ENCODE measurements at places on chromosomes 1 and 21. TPM values are rescaled to one million over a fixed set of nuclear protein-coding genes. Genes with fewer than 3 reads are reported as not detected.

KCNK2 gene
- total RNA-seq, result 0.50 TPM

CNIH4 gene
- total RNA-seq, result 56.5 TPM

GSTM3 gene
- 12.9 TPM for total RNA-seq

SPRR2E gene
- not detected for total RNA-seq

- DNase-seq, result no peak
- no peak overlapping the region for H3K4me3 ChIP-seq
- no peaks in the 10 kb centered on the region for H3K27me3 ChIP-seq
Measured at GRCh38 chr1:117208580-117208979, 2.1 kb downstream of the VTCN1 start.

GRCh38 chr1:227356620-227357146 is 38.4 kb upstream of the CDC42BPA start:
- no peak for DNase-seq
- no peak overlapping the region for H3K4me3 ChIP-seq
- no peaks in the 10 kb centered on the region for H3K36me3 ChIP-seq
- H3K27ac ChIP-seq, result no peak overlapping the region

DNA sequence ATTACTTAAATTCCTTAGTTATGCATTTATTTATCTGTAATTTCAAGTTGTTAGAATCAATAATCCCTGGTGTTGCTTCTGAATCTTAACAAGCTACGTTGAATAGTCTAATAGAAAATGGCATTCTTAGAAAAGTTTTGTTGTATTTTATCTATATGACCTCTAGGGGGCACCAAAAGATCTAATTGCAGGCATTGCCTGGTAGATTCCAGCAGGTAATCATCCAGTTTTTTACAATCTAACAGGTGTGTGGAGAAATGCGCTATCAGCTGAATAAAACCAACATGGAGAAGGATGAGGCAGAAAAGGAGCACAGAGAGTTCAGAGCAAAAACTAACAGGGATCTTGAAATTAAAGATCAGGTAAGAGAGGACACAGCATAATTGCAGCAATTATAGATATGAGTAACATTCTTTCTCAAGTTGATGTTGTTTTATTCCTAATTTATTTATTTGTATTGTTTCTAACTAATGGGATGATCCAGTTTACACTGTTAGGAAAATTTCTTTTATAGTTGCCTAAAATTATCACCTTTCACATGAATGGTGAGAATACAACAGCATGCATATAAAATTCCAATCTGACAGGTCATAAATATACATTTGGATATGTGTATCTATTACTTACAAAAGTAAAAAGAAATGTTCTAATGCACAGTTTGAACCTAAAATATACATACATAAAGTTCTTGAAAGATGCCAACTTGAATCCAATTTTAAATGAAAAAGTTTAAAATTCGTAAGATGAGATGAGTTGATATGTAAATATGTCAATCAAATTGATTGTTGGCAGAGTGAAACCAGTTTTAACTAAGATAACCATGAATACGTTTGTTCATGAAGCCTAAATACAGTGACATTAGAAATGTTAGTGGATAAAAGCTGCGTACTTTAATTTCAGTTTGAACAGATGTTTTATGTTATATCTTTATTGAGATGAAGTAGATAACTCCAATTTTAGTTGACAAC is 88.4 kb downstream of the SDCCAG8 start:
- DNase-seq, result peak; percentile 74
- no peaks in the 10 kb centered on the region for H3K36me3 ChIP-seq
- no peaks in the 10 kb centered on the region for H3K27me3 ChIP-seq
- H3K27ac ChIP-seq, result no peak overlapping the region
- H3K4me3 ChIP-seq, result no peak overlapping the region

DNA sequence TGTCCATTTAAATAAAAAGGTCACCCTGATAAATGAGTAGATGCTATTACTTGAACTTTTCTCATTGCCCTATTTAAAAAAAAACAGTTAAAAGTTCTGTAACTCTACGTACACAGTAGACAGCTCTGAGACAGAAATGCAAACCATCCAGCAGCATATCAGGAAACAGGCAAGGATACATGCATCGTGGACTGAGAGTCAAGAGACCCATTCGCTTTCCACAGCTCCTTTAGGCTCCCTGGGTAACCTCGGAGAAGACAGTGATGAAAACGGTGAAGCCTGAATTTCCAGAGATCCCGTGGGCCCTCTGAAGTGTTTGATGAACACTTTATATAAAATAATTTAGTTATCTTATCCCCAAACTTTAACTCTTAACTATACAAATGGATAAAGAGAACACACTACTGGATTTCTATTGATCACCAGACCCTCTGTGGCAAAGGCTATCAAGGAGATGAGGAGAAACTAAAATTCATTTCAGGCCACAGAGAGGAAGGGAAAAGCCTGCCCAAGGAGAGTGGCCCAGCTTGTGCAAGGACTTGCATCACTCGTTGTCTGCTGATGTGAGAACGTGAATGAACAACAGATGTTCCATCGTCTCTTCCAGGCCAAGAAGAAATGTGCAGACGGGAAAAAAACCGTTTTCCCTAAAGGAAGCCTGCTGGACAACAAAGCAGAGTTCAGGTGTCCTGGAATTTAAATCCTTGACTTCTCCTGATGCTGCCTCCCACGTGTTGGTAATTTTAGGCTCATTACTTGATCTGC is 131.0 kb downstream of the TGFBR3 start:
- no peaks in the 10 kb centered on the region for H3K36me3 ChIP-seq
- peaks cover 3% of the 10 kb centered on the region for H3K4me1 ChIP-seq
- H3K27ac ChIP-seq, result no peak overlapping the region
- H3K4me3 ChIP-seq, result no peak overlapping the region
- DNase-seq, result no peak
- H3K27me3 ChIP-seq, result no peaks in the 10 kb centered on the region

DNA sequence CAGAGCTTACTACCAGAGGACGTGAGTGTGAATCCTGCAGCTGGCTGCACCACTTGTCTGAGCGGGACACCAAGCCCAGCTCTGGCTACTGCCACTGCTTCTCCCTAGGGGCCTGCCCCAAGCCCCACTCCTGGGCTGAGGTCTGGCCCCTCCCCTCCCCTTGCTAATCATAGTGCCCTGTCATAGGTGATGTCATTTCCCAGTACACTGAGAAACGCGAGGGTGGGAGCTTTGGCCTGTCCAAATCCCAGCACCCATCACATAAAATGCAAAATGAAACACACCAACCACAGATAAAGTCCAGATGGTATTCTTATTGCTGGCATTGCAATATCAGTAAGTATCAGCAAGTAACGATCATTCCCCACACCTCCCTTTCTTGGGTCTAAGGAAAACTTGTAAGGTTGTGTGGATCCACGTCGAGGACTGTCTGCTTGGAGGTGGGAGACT is 77.7 kb downstream of the TOMM20 start:
- peaks cover 6% of the 10 kb centered on the region for H3K4me1 ChIP-seq
- H3K4me3 ChIP-seq, result no peak overlapping the region
- H3K36me3 ChIP-seq, result no peaks in the 10 kb centered on the region

DNA sequence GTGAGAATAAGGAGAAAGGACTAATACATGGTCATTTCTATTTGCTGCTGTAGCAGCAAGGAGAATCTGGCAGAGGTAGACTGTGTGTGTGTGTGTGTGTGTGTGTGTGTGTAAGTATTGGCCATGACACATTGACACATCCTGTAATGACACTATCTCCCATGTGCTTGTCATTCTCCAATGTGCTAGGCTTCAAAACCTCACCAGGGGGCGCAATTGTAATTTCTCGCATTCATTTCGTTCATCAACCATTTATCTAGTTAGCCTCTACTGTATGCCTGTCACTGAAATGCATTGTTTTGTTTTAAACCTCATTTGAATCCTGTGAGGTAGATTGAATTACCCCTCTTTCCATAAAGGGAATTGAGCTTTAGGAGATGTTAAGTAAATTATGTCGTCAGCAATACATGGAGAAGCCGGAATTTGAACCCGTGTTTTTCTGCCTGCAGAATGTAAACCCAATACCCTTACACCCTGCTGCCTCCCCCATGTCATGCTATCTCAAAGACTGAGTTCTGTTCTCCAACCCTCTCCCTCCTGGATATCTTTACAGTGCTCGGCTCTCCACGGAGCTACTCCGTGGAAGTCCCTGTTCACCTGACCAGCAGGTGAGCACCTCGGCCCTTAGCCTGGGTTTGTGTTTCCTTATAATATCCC is 100.8 kb downstream of the UCK2 start:
- H3K27ac ChIP-seq, result no peak overlapping the region
- no peaks in the 10 kb centered on the region for H3K27me3 ChIP-seq
- no peak overlapping the region for H3K4me3 ChIP-seq
- no peaks in the 10 kb centered on the region for H3K36me3 ChIP-seq

DNA sequence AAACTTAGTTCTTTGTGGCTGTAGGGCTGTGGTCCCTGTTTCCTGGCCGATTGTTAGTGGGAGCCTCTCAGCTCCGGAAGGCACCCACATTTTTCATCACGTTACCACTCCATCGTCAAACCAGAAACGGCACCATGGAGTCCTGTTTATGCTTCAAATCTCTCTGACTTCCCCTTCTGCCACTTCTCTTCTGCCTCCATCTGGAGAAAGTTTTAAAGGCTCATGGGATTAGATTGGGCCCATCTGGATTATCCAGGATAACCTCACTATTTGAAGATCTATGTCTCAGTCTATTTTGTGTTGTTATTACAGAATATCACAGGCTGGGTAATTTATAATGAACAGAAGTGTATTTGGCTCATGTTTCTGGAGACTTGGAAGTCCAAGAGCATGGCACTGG is 19.3 kb upstream of the IL22RA1 start:
- H3K4me3 ChIP-seq, result no peak overlapping the region
- no peaks in the 10 kb centered on the region for H3K27me3 ChIP-seq
- no peak for DNase-seq
- H3K27ac ChIP-seq, result no peak overlapping the region

DNA sequence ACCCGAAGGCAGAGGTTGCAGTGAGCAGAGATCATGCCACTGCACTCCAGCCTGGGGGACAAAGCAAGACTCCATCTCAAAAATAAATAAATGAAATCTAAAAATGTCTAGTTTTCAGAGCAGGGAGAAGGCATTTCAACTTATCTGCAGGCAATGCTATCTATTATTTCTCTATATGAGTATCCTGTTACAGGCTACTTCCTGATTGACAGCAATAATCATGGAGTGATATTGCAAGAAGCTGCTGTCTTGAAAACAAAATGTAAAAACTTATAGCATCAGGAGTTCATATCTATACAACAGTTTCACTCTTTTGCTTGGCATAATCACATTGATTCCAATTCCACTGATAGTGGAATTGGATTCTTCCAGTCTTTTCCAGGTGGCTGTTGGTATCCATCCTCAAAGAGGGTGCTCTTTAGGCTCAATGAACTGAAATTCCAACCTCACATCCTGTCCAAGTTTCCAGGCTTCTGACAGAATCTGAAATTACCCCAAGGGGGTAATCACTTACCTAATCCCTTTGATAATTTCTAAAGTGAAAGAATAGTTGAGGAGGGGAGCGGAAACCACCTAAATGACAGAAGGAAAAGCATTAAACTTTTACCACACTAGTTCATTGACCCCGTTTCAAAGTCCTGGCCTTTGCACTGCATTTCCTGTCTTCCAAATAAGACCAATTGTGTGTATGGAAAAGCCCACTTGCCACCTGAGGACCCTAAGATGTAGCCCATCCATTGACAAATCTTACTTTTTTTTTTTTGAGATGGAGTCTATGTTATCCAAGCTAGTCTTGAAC is 107.6 kb downstream of the GLUL start:
- no peaks in the 10 kb centered on the region for H3K27me3 ChIP-seq
- H3K36me3 ChIP-seq, result no peaks in the 10 kb centered on the region
- H3K4me1 ChIP-seq, result peaks cover 27% of the 10 kb centered on the region
- no peak overlapping the region for H3K4me3 ChIP-seq
- H3K27ac ChIP-seq, result no peak overlapping the region
- DNase-seq, result no peak

DNA sequence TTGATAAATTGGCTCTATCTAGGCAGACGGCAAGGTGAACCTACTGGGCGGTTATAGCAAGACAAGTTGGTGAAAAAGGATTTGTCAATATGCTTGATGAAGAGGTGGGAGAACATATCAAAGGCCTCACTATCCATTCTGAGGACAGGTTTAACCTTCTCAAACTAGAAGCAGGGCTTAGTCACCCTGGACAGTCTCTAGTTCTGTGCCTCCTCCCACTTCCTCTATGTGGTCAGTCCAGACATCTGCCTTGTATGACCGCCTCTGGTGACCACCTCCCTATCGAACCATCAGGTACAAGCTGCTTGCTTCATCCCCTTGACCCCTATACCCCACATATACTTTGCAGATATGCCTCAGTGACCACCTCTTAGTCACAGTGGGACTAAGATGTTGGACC is 2.3 kb upstream of the SCYL3 start:
- no peak overlapping the region for H3K4me3 ChIP-seq
- H3K27ac ChIP-seq, result no peak overlapping the region
- no peaks in the 10 kb centered on the region for H3K36me3 ChIP-seq
- peaks cover 12% of the 10 kb centered on the region for H3K4me1 ChIP-seq
- DNase-seq, result no peak

DNA sequence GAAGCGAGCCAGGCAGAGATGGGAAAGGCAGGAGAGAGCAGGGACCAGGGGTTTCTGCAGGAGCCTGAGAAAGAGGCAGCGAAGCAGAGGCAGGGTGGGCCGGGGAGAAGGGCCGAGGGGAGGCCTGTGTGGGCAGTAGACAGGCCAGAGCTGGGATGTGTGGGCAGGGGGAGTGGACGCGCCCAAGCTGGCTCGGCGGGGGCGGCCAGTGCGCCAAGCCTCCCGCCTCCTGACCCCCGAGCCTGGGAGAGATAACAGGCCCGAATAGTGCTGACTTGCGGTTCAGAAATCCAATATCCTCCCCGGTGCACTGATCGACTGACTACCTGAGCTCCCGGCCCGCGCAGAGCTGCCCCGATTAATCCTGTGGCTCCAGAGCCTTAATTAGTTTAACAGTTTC is 41.9 kb downstream of the AHDC1 start:
- no peaks in the 10 kb centered on the region for H3K27me3 ChIP-seq
- no peaks in the 10 kb centered on the region for H3K36me3 ChIP-seq
- no peak overlapping the region for H3K4me3 ChIP-seq

GRCh38 chr1:35210321-35211119 is 17.6 kb upstream of the SFPQ start:
- peaks cover 16% of the 10 kb centered on the region for H3K4me1 ChIP-seq
- no peak overlapping the region for H3K4me3 ChIP-seq
- H3K27ac ChIP-seq, result no peak overlapping the region
- H3K36me3 ChIP-seq, result no peaks in the 10 kb centered on the region
- no peaks in the 10 kb centered on the region for H3K27me3 ChIP-seq
